ENCODE measurements at places on chromosomes 6 and 20.

DNA sequence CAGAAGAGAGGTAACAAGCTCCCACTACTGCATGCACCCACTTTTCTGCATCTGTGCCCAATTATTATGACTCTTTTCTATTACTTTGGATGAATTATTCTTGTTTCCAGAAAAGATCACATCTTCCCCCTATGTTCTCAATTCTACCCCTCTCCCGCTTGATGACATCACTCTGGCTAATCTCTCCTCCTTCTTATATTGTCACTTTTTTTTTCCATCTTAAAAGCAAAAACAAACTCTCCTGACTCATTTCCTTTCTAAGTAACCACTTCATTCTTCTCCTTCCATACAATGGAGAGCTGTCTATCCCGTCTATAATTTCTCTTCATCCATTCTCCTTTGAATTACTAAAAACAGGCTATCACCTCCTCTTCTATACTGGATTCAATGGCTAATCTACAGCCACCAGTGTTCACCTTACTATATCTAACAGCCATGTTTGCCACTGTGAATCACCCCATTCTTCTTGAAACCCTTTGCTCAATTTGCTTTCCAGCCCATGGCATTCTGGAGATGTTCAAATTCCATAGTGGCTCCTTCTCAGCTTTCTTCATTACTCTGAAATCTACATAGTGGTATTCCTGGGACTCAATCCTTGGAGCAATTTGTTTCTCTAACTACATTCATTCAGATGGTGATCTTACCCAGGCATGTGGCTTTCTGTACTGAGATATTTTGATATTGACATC, 378.4 kb downstream of the ARHGAP18 start:
- no peak for DNase-seq

DNA sequence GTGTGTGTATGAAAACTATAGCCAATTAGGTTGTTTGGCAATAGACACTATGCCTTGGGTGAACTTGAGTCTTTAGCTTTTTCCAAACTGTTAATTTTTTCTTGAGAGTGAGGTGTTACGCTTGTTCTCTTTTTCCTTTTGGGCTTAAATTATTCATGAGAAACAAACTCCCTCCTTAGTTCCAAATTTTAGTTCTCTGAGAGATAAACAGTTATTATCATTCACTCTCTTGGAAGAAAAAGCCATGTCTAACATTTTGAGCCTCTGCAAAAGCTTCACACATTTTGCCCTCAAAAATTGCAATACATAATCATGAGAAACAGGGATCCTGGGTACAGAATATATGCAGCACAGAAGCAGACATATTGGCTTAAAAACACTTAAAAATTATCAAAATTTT, 1353.9 kb upstream of the MAP3K7 start:
- no peak for DNase-seq

- no peak for DNase-seq
Measured at GRCh38 chr6:149170564-149171452, 146.7 kb upstream of the TAB2 start.

GRCh38 chr6:13295576-13295975, 32.8 kb downstream of the TBC1D7 start:
- no peak for DNase-seq

All from hematopoietic multipotent progenitor cell (in vitro differentiated cells).